ENCODE measurements at places on chromosomes 11 and 22.

- DNase-seq, result no peak
These were observed 4.1 kb upstream of the EPS8L2 start for GRCh38 chr11:701741-702461.

GRCh38 chr11:65530157-65530496 is 5.2 kb downstream of the SCYL1 start:
- no peak for DNase-seq

DNA sequence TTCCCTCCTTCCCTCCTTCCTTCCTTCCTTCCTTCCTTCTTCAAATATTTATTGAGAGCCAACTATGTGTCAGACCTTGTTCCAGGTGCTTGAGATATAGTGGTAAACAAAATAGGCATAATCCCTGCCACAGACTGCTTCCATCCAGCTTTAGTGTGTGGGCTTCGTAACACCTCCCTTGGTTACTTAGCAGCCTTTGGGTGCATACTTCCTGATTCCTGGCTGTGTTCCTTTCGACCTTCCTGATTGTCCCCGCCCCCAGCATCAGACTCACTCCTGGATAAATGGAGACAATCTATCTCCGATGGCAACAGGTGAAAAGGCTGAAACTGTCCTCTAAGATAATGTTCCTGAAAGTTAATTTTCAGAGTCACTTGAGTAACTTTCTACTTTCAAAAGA is 13.5 kb downstream of the CCDC81 start:
- DNase-seq, result no peak

DNA sequence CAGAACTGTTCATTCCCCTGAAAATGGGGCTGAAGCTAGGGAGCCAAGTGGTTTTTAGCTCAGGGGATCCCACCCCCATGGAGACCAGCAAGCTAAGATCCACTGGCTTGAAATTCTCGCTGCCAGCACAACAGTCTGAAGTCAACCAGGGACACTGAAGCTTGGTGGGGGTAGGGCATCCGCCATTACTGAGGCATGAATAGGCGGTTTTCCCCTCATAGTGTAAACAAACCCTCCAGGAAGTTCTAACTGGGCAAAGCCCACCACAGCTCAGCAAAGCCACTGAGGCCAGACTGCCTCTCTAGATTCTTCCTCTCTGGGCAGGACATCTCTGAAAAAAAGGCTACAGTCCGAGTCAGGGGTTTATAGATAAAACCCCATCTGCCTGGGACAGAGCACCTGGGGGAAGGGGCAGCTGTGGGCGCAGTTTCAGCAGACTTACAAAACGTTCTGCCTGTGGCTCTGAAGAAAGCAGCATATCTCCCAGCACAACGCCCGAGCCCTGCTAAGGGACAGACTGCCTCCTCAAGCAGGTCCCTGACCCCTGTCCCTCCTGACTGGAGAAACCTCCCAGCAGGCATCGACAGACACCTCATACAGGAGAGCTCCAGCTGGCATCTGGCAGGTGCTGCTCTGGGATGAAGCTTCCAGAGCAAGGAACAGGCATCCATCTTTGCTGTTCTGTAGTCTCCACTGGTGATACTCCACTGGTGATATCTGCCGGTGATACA is 32.7 kb downstream of the GAB4 start:
- DNase-seq, result no peak

GRCh38 chr11:2927851-2928604 is 1.2 kb downstream of the PHLDA2 start:
- DNase-seq, result no peak

DNA sequence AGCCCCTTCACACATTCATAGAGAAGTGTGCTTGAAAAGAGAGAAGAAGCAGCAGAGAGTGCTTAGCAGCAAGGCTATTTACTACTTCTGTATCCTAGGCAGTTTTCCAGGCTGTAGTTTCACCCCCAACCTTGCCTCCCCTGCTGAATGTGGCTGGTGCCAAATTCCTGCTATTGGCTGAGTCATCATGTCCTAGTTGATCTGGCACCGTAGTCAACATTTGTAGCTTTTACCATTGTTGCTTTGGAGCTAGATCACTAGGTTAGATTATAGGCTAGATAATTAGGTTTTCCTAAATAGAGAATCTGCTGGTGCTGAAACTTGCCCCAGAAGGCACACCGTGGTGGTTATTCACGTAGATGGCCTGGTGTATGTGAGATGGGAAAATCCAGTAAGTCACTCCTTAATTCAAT is 32.7 kb downstream of the ARHGAP42 start:
- DNase-seq, result no peak

GRCh38 chr11:117221775-117222517 is 9.9 kb downstream of the PCSK7 start:
- peak; percentile 88 for DNase-seq

DNA sequence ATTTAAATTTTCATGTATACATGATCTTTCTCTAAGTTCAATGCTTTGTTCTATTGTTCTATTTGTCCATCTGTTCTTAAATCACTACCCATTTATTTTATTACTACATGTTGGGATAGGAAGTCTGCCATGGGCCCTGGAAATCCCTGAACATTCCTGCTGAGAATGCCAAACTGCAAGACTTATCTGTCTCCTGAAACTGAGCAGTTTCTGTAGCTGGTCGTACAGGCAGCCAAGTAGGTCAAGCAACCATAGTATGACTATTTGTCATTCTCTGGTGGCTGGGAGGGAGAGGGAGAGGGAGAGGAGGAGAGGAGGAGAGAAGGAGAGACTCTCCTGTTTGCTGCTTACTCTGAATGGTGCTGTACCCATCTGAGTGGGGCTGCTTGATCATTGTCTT is 82.8 kb upstream of the SNX19 start:
- DNase-seq, result no peak

DNA sequence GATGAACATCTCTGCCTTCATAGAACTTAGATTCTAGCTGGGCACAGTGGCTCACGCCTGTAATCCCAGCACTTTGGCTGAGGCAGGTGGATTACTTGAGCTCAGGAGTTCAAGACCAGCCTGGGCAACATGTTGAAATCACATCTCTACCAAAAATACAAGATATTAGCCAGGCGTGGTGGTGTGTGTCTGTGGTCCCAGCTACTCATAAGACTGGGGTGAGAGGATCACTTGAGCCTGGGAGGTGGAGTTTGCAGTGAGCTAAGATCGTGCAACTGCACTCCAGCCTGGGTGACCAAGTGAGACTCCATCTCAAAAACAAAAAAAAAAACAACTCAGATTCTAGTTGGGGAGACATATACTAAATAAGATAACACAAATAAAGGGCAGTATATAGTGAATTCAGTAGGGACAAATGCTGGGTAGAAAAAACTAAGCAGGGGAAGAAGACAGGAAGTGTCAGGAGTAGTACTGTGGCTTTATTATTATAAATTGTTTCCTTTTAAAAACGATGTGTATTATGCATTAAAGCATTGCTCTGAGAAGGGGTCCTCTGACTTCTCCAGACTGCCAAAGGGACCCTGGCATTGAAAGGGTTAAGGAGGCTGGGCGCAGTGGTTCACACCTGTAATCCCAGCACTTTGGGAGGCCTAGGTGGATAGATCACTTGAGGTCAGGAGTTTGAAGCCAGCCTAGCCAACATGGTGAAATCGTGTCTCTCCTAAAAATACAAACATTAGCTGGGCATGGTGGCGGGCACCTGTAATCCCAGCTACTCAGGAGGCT is 46.7 kb downstream of the PACS1 start:
- DNase-seq, result no peak

Data from DMS79 treated with DMSO at 0.1 percent for 48 hours (cell line).